Dermis microvascular lymphatic vessel endothelial cell (primary cell): ENCODE measurements at places on chromosomes 1 and 21.

GRCh38 chr1:237507005-237507404 lies 383.7 kb downstream of the ZP4 start:
- DNase-seq, result no peak

- DNase-seq, result no peak
Observed at GRCh38 chr1:88873737-88874349, 17.5 kb downstream of the GTF2B start.

GRCh38 chr1:226364514-226364899 lies 43.4 kb downstream of the PARP1 start:
- no peak for DNase-seq

GRCh38 chr1:216173376-216173995 lies 249.8 kb downstream of the USH2A start:
- no peak for DNase-seq

DNA sequence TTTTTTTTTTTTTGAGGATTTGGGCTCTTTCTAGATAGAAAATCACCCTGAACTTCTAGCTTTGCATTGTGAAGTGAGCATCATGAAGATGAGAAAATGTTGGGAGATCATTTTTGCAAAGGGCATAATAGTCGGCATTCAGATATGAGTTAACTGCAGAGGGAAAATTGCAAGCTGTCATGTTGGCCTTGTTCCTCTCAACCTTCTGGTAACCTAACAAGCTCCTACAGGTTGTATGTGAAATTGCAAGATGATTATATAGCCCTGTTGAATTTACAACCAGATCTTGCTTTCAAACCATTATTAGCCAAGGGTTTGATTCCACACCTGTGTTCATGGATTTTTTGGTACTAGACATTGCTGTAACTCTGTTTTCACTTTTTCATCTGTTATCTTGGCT lies 2.2 kb downstream of the ELOA start:
- DNase-seq, result peak; percentile 52

DNA sequence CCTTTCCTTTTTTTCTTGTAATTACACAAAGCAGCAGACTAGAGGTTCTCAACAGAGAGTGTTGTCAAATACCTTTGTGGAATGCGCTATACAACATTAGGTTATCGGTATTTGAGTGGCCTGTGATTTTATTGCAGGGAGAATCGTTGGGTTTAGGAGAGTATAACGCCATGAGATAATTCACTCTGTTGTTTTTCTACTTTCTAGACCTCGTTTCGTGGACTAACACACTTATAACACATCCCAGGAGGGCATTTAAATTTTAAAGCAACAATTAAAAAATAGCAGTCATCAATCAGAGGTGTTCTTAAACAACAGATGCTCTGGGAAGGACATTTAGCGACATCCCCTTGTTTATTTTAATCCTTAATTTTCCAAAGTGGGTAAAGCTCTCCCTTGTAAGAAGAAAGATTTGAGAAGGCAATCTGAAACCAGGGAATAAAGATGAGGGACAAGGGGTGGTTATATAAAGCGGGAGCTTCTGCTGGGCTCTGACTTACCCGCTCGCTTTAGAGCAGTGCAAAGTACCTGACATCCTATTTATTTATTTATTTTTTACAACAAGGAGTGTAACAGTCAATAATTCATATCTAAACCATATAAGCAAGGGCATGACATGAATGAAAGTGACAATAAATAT lies 4.9 kb downstream of the PBX1 start:
- DNase-seq, result no peak

- no peak for DNase-seq
Observed at GRCh38 chr1:172818841-172819527, 160.1 kb downstream of the FASLG start.

- DNase-seq, result no peak
Observed at GRCh38 chr21:46118316-46119143, 20.6 kb downstream of the COL6A2 start.

DNA sequence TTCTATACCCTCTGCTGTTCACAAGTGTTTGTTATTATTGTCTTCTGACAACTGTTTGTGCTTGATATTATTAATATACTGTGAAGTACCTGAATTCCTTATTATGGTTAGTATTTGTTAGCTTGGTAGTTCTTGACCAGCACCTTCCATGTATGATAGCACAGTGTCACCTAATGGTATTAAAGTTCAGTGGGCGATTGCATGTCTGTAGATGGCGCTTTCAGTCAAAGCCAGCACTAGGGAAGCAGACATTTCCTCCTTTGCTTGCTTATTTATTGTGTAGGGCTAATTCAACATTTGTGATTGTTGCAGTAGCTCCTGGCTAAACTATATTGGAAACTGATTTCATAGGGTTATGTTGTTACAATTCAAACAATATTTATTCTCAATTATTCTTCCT lies 218.0 kb downstream of the ZP4 start:
- no peak for DNase-seq
